Stimulated activated CD4-positive, alpha-beta T cell treated with anti-CD3 and anti-CD28 coated beads, Interleukin-1b, Interleukin-23, amount 100 ng/mL, for 4 hours (primary cell): ENCODE measurements at places on chromosomes 13 and 19.
A peak's percentile ranks its signal among the peaks of the same experiment; 100 is the strongest.

GRCh38 chr19:45800070-45800553 is 7.5 kb upstream of the DMWD start:
- DNase-seq, result no peak

DNA sequence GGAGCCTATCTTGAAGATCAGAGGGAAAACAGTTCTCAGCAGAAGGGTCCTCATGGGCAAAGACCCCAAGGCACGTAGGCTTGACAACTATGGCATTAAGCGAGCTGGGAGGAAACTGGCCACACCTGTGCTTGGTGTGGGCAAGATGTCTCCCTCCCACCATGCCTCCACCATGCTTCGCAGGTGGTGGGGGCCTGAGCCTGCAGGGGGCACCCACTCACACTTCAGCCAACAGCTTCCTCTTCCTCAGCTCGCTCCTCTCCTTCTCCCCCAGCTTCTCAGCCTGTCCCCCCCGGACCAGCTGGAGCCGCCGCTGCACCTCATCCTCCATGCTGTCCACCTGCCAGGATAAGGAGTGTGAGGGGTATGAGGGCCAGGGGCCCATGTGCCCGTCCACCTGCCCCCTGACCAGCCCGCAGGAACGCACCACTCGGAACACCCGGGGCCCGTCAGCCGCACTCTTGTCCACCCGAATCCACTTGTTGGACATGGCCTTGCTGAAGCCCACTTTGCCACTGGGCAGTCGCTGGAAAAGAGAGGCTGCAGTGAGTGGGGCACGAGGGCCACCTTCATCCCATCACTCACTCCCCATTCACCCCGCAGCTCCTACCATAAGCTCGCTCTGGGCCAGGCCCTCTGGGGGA is 3.4 kb downstream of the FARSA start:
- DNase-seq, result no peak

DNA sequence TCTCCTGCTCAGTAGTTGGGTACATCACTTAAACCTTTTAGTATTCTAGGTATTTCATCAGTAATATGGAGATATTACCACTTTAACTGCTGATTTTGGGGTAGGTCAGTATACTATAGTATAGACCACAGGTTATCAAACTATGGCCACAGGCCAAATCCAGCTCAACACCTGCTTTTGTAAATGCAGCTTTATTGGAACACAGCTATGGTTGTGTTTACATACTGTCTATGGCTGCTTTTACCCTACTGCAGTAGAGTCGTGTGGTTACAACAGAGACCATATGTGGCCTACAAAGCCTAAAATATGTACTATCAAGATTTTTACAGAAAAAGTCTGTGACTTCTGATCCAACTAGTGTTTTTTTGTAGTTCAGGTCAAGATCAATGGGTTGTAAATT is 10.3 kb downstream of the COG6 start:
- no peak for DNase-seq

DNA sequence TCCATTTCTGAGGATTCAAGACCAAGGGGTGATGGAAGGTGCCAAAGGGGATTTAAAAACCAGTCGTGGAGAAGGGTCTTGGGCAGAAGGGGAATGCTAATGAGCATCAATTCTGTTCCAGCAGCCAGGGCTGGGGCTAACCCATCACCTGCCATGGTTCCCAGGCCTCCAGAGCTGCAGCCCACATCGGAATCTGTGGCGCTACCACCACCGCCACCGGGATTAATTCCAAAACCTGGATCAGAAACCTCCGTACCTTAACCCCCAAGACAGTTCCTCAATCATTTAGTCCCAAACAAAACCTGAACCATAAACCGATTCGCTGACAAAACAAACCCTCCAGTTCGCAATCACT is 583 bp downstream of the ZNF615 start:
- no peak for DNase-seq

DNA sequence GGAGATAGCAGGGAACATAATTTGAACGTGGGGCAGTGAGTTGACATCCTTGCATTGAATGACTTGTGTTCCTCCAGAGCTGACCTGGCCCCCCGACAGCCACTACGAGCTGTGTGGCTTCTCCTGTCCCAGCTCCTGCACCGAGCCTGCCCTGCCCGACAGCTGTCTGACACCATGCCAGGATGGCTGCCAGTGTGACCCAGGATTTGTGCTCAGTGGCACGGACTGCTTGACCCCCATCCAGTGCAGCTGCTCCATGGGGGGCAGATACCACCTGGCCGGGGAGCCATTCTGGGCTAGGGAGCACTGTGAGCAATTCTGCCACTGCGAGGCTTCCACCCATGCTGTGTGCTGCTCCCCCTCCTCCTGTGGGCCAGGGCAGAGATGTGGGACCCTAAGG is 29.2 kb upstream of the FXYD3 start:
- DNase-seq, result no peak

DNA sequence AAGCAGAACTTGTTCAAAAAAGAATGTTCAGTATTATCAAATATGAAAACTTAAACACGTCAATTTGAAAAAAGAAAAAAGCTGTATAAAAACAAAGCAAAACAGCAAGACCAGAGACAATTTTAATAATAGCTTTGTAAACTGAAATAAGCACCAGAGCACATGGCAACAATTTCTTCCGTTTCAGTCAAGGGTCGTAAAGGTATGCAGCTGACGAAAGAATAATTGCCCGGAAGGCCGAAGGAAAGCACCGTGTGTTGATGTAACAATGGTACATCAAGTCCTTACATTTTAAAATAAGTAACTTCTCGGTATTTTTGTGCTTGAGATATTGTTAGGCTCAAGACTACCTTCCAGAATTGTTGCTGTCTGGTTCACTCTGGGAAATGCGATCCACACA is 1.7 kb downstream of the PROSER1 start:
- no peak for DNase-seq

- no peak for DNase-seq
Measured at GRCh38 chr13:111431206-111431605, 110.8 kb downstream of the TEX29 start.

- no peak for DNase-seq
Measured at GRCh38 chr13:59301174-59301567, 862.6 kb downstream of the DIAPH3 start.

- no peak for DNase-seq
Measured at GRCh38 chr13:29884671-29885430, 34.4 kb upstream of the UBL3 start.

DNA sequence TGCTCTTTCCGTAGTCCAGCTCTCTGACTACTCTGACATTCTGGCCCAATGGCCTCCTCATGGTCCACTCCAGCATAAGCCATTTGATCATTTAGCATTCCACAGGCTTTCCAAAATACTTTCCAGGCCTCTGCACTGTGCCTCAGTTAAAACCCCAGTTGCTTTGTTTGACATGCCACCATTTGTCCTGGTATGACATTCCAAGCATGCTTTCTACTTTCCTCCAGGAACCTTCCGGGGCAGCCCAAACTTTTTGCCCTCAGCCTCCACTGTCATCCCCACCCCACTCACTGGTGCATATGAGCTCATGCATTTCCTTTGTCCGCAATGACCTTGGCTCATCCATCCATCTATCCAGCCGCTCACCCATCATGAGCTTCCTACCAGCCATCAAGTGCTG is 41.8 kb upstream of the WASF3 start:
- no peak for DNase-seq

DNA sequence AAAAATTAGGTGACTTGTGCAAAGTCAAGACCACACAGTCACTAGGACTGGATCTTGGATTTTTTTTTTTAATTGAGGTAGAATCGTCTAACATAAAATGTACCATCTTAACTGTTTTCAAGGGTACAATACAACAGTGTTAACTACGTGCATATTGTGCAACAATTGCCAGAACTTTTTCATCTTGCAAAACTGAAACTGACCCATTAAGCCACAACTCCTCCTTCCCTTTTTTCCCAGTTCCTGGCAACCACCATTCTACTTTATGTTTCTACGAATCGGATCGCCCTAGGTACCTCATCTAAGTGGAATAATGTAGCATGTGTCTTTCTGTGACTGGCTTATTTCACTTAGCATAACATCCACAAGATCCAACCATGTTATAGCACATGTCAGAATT is 37.5 kb upstream of the POMP start:
- no peak for DNase-seq

GRCh38 chr13:36211567-36211966 is 2.8 kb downstream of the SOHLH2 start:
- DNase-seq, result no peak

DNA sequence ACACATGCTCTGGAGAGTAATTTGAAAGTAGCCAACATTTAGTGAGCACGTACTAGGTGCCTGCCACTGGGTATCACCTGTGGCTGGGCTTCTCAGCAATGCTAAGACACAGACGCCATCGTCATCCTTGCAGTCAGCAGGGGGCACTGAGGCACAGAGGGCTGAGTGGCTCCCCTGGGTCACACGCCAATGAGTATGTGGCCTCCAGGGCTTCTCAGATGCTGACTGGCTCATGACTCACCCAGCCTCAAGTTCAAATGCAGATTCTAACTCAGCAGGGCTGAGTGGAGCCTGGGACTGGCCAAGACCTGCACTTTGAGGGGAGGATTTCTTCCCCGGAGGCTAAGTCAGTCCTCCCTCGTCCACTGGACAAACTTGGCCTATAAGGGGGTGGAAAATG is 115.1 kb upstream of the CACNA1A start:
- peak; percentile 18 for DNase-seq

GRCh38 chr19:37817180-37817981 is 38.0 kb upstream of the ZNF573 start:
- DNase-seq, result peak; percentile 28

DNA sequence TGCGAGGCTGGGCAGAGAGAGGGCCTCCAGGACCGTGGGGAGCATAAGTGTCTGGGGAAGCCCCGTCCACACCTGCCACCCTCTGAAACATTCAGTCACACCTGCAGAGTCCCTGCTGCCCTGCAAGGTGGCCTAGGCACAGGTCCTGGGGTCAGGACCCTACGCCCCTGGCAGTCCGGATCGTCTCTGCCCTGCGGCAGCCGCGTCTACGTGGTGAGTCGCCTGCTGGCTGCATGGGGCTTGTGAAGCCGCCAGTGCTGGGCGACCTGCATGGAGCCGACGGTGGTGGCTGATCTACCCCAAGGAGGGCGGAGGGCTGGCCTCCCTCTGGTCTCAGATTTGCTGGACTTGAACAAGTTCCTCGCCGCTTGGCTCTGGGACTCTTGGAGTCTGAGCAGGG is 13.0 kb downstream of the FZR1 start:
- no peak for DNase-seq

DNA sequence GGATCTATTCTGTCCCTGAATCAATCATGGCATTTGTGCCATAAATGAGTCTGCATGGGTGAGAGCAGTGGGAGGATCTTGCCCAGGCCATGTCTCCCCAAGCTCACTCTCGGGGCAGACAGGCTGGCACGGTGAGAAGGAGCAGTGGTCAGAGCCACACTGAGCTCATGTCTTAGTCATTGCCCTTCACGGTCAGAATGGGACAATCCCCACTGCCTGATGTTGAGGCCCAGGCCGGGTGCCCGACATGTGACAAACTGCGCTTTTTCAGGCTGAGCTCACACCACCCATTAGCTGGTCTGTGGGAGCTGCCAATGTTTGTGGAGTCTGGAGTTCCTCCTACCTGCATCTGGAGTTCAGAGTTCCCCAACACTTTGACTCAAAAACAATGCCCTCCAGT is 481.9 kb downstream of the COG6 start:
- DNase-seq, result no peak

GRCh38 chr19:2848616-2849015 is 7.3 kb downstream of the ZNF555 start:
- DNase-seq, result no peak

DNA sequence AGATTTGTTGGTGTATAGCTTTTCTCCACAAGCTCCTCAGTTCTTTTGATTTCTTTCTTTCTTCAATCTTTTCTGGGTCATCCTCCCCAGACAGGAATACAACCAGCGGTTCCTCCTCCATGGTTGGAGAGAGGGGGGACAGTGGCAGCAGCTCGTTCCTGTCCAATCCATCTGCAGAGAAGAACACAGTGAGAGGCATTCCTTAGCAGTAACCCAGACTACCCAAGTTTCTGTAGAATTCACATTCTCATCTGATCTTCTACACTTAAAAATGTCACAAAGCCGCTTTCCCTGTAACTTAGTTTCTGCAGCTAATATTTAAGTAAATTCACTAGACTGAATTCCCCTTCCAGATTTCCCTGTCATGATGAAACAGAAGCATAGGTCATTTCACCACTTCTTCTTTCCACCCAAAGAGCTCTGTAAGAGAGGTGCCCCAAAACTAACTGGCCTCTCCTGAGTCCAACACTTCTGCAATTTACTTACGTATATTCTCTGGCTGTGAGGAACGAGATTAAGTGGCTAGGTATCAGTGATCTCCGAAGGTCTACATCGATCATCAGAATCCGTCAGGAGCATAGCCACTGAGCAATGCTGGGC is 171.9 kb downstream of the TBC1D4 start:
- no peak for DNase-seq

- no peak for DNase-seq
Measured at GRCh38 chr13:112117258-112117954, 50.5 kb downstream of the SOX1 start.

GRCh38 chr19:38043649-38044144 is 136.7 kb downstream of the SIPA1L3 start:
- DNase-seq, result no peak

DNA sequence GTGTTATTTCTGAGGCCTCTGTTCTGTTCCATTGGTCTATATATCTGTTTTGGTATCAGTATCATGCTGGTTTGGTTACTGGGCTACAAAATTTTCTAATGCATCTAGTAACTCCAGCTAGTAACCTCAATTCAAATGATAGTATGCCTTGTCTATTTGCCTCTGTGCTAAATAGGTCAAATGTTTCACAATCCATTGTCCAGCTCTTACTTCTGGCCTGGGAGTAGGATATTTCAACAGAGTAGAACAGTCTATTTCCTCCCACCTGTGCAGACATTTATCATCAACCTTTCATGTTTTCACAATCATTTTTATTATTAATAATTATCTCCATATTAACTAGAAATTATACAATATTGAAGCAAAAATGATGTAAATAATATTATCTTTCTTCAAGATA is 18.1 kb upstream of the NDFIP2 start:
- no peak for DNase-seq

GRCh38 chr13:109154546-109154945 is 525.1 kb downstream of the MYO16 start:
- DNase-seq, result no peak

DNA sequence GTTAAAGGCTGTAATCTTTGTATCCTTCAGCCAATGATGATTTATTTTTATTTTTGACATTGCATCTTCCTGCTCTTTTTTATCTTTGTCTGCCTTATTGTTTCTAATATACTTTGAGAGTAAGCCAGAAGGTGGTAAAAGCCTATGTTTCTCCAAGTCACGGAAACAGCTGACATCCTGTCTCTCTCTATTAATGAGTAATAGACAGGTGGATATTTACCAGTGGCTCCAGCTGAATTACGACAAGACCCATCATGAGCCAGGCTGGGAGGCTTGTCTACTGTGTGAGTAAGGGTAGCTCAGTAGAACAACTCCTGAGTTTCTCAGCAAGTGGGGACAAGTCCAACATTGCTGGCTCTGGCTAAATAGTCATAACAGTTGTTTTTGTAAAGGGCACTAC is 166.6 kb downstream of the NDFIP2 start:
- no peak for DNase-seq

DNA sequence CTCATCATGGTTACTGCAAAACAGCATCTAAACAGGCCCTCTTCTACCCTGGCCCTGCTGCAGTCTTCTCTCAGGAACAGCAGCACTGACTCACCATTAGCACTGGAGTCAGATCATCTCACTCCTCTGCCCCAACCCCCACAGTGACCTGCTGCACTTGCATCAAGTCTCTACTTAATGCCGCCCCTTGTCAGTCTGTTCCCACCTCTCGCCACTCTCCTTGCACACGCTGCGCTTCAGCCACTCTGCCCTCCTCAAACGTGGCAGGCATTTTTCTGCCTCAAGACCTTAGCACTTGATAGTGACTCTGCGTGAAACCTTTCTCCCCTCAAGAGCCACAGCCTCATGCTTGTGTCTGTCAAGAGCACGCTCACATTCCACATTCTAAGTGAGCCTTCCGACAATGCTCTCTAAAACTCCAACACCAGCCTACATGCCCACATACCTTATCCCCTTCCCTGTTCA is 22.1 kb downstream of the MIPEP start:
- no peak for DNase-seq
